Immature natural killer cell (primary cell): ENCODE measurements at places on chromosomes 7 and 10. TPM values are rescaled to one million over a fixed set of nuclear protein-coding genes. Genes with fewer than 3 reads are reported as not detected.

ZNF853 gene
- polyA plus RNA-seq: 5.5 TPM

ACBD5 gene
- polyA plus RNA-seq: 24.8 TPM

EBLN1 gene
- not detected for polyA plus RNA-seq

FAM131B gene
- 2.3 TPM for polyA plus RNA-seq

ACBD7 gene
- not detected for polyA plus RNA-seq

GRCh38 chr7:81929386-81929785, 159.5 kb upstream of the HGF start:
- DNase-seq: no peak

DNA sequence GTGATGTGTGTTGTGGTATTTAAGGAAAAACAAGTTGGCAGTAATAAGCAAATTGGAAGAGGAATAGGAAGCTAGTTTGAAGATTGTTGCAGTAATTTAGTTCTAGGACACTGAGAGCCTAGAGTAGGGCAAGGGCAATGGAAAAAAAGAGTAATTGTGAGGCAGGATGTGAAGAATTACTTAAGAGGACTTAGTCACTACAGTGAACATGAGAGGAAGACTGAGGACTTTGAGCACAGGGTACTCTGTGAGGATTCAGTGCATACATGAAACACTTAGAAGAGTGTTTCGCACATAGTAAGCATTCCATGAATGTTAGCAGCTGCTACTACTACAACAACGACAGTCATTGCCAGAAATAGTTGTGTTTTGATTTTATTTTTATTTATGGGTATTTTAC, 30.9 kb upstream of the DKK1 start:
- no peak for DNase-seq

GRCh38 chr7:82715344-82715743, 271.8 kb upstream of the CACNA2D1 start:
- no peak for DNase-seq

GRCh38 chr7:44308596-44309270, 16.7 kb downstream of the CAMK2B start:
- DNase-seq: no peak

GRCh38 chr10:971150-971542, 17.1 kb upstream of the GTPBP4 start:
- DNase-seq: no peak

DNA sequence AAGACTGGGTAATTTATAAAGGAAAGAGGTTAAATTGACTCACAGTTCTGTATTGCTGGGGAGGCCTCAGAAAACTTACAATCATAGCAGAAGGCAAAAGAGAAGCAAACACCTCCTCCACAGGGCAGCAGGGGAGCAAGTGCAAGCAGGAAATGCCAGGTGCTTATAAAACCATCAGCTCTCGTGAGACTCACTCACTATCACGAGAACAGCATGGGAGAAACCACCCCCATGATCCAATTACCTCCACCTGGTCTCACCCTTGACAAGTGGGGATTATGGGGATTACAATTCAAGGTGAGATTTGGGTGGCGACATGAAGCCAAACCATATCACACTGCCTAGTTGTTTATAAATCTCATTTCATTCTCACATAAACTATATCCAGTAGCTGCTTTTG, 28.0 kb upstream of the CPN1 start:
- no peak for DNase-seq

DNA sequence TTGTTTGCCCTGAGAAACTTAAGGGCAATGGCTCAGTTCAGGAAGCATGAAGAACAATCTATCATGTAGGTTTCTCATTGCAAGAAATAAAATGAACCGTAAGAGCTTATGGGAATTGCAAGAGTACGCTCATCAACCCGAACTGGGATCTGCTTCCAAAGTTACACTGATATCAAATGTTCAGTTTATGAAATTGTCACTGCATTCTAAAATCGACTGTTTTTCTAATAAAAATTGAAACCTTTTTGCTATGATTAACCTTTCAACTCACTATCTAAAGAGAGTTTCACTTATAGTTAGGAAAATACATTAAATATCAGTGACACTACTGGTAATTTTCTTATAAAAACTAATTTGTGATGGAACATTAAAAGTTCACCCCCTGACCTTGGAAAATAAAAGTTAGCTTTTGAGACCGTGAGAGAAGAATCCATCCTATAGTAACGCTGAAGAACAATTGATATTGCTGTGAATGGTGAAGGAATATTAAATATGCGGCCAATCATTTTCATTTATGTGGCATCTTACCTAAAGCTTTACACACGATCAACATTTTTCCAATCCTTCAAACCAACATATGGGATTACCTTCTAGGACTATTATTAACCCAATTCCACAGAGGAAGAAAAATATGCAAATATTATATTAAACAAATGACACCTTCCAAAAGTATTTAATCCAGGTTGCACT, 2.2 kb downstream of the MEOX2 start:
- no peak for DNase-seq

- DNase-seq: no peak
Measured at GRCh38 chr7:116355424-116355765, 144.1 kb upstream of the CAV2 start.

GRCh38 chr10:77592510-77592909, 45.1 kb downstream of the KCNMA1 start:
- DNase-seq: no peak

GRCh38 chr10:46314071-46314470, 27.3 kb downstream of the ANTXRL start:
- DNase-seq: no peak

DNA sequence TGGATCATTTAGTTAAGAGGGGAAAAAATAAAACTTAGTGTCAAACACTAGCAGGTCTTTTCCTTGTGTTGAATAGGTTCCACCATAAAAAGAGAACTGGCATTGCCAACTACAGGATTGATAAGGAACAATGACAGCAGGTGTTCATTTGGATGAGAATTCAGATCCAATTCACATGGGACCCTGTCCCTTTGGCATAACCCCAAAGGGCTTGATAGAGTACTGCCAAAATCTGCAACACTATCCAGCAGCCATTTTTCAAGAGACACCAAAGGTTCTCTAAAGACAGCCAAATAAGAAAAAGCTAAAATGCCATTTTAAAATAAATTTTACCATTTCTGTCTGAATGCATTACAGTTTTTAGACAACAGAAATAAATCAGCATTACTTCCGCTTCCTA, 422.3 kb downstream of the DGKB start:
- no peak for DNase-seq

DNA sequence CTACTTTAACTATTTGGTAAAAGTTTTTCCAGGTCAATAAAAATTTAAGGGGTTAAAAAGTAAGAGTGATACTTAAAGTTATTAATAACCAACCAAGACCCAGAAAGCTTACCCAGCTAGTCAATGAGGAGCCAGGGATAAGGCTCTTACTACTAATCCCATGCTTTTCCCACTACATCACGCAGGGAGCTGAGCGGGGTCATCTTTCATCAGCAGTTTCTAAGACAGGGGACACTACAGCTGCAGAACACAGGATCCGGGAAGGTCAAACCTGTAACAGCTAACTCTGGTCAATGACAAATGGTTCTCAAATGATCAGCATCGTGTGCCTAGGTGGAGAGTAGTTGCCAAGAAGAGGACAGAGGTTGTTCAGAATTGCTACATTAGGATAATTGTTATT, 65.1 kb downstream of the RSU1 start:
- no peak for DNase-seq

DNA sequence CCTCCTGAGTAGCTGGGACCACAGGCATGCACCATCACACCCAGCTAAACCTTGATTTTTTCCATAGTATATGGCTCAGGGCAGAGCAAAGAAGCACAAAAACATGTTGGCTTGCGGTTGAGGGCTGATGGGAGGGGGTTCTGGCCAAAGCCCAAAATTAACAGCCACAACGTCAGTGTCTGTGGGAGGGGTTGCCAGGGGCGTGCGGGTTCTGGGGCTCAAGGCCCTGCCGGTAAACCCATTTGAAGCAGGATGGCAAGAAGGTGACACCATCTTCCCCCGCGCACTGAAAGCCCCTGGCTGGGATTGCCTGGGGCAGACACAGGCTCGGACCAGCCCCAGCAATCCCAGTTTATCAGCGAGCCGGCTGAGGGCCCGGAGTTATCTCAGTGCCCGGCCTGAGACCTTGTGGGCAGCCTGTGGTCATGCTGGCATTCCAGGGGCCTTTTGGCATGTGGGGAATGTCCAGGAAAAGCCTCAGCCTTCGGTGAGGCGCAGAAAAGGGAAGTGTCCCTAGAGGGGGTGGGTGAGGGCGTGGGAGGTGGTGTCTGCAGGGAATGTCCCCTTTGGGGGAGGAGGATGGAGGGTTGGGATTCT, 167.7 kb upstream of the TNRC18 start:
- no peak for DNase-seq

DNA sequence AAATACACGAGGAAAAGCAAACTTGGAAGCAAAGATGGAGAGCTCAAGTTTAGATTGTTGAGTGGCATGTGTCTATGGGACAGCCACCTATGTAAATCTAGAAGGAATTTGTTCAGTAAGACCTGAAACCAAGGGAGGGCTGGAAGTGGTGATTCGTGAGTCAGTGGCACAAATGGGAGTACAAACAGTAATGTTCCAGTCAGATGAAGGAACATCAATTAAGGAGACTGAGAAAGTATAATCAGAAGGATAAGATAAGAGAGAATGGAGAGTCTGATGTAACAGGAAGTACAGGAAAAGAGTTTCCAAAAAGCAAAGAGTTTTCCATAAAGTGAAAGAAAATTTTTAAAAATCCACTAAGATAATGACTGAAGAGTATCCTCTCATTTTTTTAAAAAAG, 544.2 kb downstream of the KIF20B start:
- no peak for DNase-seq

DNA sequence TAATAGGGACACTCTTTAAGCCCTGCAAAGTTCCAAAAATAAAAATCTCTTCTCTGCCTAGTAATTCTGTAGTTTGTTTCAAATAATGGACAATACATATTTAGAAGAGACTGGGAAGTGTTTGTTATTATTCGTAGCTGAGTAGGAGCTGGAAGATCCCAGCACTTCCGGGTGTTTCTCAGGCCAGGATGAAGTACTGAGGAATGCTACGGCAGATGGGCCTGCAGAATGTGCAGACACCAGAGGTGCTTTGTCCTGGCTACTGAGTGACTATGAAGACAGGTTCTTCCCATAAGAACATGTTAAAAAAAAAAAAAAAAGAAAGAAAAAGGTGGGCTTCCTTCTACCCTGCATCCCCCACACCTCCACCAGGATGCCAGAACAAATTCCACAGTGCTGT, 36.1 kb downstream of the ETV1 start:
- DNase-seq: no peak

DNA sequence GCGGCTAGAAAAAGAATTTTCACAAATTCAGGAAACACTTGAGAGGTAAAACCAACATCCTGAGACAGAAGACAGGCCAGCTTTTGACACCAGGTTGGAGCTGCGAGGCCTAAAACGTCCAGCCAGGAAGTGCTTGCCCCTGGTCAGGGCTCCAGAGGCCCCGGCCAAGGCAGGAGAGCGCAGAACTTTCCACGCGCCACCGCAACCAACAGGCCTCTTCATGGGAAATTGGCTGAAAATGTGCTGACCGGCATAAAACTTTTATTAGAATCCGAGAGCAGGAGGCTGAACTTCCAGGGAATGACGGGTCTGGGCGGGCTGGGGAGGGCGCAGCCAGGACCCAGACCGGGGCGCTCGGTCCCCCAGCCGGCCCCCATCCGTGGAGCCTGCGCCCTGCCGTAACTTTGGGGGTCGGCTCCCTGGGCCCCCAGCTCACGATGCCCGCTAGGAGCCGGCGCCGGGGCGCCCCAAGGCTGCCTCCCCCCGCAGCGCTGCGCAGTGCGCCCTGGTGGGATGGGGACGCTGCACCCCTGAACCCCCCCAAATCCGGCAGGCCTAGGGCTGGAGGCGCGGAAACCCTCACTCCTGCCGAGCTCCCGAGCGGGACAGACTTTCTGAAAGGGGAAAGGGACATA, 414.0 kb upstream of the MKI67 start:
- DNase-seq: no peak

DNA sequence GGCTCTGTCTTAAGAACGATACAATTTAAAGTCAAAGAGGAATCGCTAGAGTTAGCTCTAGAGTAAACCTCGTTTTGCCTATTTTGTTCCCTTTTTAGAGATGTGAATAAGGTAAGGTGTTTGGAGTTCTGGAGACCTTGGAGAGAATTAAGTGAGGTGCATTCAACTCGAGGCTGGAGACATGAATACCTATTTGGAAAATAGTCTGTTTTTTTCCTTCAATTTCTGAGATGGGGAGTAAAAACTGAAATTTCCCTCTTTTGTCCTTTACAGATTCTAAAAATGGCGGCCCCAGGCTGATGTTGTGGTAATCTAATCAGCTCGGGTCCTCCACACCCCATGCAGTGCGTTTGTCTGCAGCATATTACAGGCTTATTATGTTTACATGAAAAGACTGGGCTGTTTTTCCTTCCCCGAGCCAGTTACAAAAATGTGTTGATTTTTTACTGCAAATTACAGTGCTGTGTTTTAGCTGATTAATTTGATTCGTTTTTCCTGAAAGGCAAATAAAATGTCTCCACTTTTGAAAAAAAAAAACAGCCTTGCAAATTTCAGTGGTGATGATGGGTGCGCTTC, 1.5 kb downstream of the KMT2E start:
- DNase-seq: peak; percentile 41

DNA sequence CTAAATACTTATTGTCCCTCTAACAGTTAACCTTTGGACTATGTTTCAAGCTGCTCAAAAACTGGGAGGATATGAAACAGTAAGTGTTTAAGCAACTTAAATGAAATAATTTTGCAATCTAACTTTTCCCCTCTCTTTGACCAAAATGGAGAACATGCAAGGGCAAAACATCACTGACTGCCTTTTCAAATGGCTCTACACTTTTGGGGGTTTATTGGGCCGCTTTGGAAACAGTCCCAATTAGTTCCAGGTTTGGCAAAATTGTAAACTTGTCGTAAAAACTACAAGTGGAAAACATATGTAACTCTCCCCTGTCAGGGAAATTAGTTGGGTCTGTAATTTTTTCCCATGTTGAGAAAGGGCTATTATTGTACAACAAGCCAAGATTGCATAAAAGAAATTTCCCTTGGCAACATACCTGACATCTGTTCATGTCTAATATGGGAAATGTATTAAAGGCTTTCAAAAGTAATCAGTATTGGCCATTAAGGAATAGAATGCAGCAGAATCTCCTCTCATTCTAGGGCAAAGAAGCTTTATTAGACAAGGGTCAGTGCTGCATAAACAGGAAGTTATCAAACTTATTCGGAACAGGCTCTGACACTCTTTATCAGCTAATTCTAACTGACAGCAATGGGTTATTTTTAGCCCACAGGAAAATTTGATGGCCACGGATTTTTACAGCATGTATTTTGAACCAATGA, 157.9 kb downstream of the ARID5B start:
- DNase-seq: no peak

DNA sequence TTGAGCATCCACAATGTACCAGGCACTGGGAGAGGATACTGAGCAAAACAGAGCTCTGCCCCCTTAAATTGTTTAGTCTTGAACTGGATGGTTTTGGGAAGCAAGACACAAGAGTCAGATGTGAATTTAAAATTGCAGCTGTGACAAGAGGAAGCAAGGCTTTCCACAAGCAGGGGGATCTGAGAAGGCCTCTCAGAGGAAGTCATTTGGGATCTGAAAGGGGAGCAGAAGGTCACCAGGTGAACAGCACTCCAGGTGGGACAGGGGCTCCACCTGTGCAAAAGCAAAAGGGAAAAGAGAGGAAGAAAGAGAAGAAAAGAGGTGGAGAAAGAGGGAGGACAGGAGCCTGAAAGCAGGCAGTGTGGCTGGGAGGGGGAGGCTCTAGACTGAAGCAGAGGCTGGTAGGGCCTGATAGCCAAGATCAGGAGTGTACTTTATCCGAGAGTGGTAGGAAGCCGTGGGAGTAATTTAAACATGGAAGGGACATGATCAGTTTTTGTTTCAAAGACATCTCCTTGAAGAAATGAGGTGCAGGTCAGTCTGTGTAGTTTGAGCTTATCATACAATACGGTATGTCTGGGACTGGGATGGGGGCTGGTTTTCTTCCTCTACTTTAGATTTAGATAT, 76.1 kb upstream of the DUSP5 start:
- no peak for DNase-seq

GRCh38 chr7:30791114-30791513, 19.9 kb downstream of the MINDY4 start:
- DNase-seq: no peak
